ENCODE measurements at places on chromosomes 2 and 18. TPM values are rescaled to one million over a fixed set of nuclear protein-coding genes. Genes with fewer than 3 reads are reported as not detected.

The SERPINB3 gene
- not detected for total RNA-seq

The FOXI3 gene
- not detected for total RNA-seq

The PECR gene
- total RNA-seq = 6.0 TPM

The TCF23 gene
- total RNA-seq = not detected

The LRP2 gene
- total RNA-seq = not detected

The PDE6D gene
- 25.9 TPM for total RNA-seq

- DNase-seq = no peak
These were observed 267.7 kb downstream of the GLI2 start for GRCh38 chr2:121003391-121003790.

- DNase-seq = no peak
These were observed 1212.6 kb upstream of the NXPH2 start for GRCh38 chr2:139992711-139993345.

GRCh38 chr18:55246278-55246677 is 287.0 kb upstream of the CCDC68 start:
- no peak for DNase-seq

GRCh38 chr2:207181526-207182274 is 16.0 kb upstream of the KLF7 start:
- DNase-seq = no peak

GRCh38 chr2:211371465-211371864 is 815.1 kb downstream of the CPS1 start:
- no peak for DNase-seq

- DNase-seq = no peak
These were observed 244.0 kb upstream of the GCFC2 start for GRCh38 chr2:75954761-75955160.

DNA sequence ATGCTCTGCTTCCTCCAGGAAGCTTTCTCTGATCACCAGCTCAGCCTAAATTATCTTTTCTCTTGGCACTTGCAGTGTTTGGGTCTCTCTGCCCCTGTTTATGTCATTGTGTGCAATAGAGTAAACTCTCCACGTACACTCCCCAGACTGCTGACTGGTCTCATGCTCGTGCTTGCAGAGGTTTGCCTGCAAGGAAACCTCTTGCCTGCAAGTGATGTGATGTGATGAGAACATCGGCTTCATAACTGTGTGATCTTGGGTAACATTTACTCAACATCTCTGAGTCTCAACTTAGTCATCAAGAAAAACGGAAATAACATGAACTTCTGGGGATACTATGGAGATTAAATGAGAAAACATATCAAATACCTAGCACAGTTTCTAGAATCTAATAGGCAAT is 92.3 kb downstream of the BIN1 start:
- no peak for DNase-seq

DNA sequence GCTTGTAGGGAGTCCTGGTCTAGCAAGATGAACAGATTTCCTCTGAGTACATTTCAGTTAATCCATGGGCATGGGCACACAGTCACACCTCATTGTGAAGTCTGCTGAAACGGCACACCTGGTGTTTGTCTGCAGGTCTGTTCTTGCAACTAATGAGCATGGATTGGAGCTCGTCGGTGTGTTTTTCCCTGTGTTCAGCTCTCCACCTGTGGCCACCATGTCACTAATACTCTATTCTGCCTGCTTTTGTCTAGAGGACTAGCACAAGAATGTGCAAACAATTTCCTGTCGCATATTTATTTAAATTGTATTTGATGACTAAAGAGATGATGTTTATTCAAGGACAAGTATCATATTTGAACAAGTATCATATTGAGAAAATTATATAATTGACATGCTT is 24.5 kb upstream of the PPP4R1 start:
- no peak for DNase-seq

GRCh38 chr2:216319771-216320170 is 52.5 kb downstream of the MARCHF4 start:
- DNase-seq = no peak

DNA sequence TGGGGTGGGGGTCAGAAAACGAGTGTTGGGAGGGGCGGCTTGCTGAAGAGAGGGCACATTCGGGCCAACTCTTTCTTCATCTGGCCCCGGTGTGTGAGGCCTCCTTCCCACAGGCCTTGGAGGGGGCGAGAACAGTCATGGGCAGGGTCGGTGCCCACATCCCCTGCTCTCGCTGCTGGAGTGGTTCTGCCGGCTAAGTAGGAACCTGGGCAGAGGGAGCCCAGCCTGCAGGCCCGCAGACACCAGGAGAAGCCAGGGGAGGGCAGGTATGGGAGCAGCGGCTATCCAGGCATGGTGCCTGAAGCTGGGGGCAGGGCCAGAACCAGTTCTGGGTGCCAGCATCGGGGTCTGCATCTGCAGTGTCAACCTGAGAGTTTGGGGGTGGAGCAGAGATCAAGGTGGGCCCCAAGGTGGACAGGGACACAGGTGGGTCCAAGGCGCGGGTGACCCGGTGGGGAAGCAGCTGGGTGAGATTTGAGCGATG is 46.6 kb upstream of the HPCAL1 start:
- no peak for DNase-seq

Measured in activated T-cell treated with anti-CD3 and anti-CD28 coated beads, Interleukin-2, amount 50 U/mL, for 4 hours (primary cell).